ENCODE measurements at places on chromosomes 12 and 14. TPM values are rescaled to one million over a fixed set of nuclear protein-coding genes. Genes with fewer than 3 reads are reported as not detected.

DNA sequence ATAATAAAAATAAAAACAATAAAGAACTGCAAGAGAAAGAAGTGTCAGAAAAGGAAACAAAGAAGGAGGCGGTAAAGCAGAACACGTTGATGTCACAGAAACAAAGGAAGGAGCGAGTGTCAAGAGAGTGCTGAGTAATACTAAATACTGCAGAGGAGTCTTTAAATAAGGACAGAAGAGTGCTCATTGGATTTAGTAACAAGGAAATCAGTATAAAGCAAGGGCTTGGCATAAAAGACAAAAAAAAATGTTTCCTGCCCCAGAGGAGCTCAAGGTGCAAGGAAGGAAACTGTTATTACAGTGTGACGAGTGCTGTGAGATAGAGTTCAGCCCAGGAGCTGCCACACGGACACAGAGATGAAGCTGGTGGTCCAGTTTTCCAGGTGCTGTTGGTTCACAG lies 8.4 kb upstream of the TUBA1A start:
- DNase-seq: no peak

Gene DMAC2L
- total RNA-seq: 18.1 TPM

GRCh38 chr12:78271546-78271945 lies 440.9 kb downstream of the NAV3 start:
- no peak for DNase-seq

- DNase-seq: no peak
Measured at GRCh38 chr12:81340910-81341309, 263.0 kb downstream of the ACSS3 start.

Gene MGP
- not detected for total RNA-seq

GRCh38 chr14:63051301-63051700 lies 6.0 kb upstream of the KCNH5 start:
- no peak for DNase-seq
